ENCODE measurements at places on chromosomes 1 and 21.
A peak's percentile ranks its signal among the peaks of the same experiment; 100 is the strongest.

DNA sequence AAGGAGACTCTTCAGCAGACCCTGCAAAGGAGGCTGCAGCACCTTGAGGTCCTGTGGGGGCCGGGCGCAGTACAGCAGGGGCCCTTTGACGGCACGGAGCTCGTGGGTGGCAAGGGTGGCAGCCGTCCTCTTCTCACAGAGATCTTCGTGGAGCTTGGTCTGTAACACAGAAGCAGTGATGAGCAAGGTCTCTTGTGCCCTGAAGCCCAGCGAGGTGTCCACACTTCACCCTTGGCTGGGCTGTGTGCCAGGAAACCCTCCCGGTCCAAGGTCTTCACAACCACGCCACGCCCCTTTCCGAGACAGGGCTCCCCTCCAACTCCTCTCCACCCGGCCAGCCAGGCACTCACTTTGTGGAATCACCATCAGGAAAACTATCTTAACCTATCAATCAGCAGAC lies 11.3 kb downstream of the LRRC47 start:
- DNase-seq = no peak

- no peak for DNase-seq
Measured at GRCh38 chr1:6531996-6532395, 22.3 kb downstream of the NOL9 start.

DNA sequence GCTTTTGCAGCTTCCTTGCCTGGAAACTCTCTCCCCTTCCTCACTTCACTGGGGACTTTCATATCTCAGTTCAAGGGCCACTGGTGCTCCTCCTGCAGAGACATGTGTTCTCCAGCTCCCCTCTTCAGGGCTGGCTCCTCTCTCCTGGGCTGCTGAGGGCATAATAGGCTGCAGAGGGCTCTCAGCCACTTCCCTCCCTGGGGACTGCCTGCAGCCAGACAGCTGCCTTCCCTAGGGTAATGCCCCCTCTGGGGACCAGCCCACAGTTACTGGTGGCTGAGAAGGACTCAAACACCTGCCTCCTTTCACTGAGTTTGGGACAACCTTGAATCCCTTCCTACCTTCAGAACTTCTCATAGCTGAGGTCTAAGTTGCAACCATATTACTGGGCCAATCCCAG lies 104.8 kb upstream of the POU3F1 start:
- DNase-seq = peak; percentile 72

GRCh38 chr1:67846538-67846937 lies 13.3 kb upstream of the GNG12 start:
- no peak for DNase-seq

DNA sequence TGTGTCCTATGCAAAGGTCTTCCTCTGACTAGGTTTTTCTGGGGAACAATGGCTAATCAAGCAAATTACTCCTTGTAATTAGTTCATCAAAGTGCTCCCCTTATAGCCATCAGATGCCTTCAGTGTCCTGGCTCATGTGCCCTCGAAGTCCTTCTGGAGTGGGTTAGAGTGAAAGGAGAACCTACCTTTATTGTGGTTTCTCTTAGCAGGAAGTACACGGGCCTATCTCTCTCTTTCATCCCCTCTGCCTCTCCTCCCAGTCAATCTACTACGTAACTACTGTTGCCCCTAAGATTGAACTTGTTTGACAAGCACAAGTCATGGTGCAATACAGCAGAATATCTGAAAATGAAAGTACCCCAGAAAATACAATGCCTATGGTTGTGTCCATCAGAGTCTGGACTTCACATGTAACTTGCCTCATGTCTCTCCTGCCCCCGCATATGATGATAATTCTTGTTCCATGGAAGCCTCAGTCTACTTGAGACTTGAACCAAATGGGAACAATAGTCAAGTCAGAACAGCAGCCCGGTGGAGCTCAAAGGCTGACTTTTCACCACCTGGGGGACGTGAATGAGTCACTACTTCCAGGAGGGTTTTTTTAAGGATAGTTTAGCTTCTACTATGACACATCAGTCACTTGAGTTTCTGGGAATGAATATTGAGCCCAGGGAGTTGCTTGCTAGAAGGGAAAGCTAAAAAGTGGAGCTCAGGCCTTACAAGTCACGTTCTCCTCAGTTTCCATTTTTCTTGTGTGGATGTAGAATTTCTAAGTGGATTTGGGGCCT lies 243.6 kb downstream of the TNR start:
- DNase-seq = no peak

DNA sequence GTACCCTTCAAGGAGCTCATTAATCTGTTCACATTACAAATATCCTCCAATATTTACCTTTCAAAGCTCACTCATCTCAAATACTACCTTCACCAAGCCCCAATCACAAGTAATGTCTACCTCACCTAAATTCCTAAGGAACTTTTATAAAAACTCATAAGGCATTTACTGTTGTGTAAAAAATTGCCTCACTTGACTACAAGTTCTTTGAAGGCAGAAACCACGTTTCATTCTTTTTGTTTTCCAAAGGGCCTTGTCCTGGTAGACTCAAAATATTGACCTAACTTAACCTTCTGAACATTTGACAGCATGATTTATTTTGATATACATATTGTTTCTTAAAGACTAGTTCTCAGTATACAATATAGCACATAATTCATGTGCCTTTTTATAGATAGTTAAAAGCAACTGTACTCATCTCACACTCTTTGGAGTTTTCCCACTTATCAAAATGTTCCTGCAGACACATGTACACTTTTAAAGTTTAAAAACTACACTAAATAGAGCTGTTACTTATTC lies 2.5 kb downstream of the USP33 start:
- no peak for DNase-seq

- no peak for DNase-seq
Measured at GRCh38 chr1:218380125-218380977, 35.2 kb downstream of the TGFB2 start.

DNA sequence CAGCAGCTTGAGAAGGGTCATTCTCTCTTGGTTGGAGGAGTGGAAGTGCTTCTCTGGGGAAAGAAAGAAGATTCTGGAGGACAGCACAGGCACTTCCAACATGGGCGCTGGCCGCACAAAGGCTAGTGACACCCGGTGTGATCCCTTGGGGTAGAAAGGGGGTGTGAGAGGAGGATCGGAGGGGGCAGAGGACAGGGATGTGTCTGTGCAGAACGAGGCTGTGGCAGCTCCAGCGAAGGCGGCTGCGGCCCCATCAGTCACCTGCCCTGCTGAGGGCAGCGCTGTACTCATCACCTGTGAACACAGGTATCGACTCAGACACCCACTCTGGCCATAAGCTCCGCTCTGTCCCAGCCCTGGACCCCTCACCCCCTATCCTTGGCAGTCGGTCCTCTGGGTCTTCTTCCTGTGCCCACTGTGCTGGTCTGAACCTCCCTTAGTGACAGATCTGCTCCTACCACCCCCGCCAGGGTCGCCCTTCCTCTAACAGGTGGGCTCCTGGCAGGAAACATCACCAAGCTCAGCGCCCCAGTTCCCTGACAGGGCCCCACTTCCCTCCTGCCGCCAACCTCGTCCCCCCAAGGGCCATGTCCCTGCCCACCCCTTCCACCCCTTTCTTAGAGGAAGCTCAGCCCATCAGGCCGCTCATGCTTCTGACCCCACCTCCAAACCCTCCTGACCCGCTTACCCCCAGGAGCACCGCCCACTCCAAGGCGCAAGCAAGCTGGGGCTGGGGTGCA lies 20.1 kb downstream of the TP73 start:
- DNase-seq = no peak

GRCh38 chr1:8363186-8363766 lies 45.4 kb downstream of the SLC45A1 start:
- DNase-seq = no peak

GRCh38 chr1:56024155-56024554 lies 555.2 kb downstream of the PLPP3 start:
- no peak for DNase-seq

GRCh38 chr21:33897739-33898138 lies 17.9 kb downstream of the ATP5PO start:
- no peak for DNase-seq

- DNase-seq = no peak
Measured at GRCh38 chr1:243849421-243850201, 432 bp downstream of the AKT3 start.

DNA sequence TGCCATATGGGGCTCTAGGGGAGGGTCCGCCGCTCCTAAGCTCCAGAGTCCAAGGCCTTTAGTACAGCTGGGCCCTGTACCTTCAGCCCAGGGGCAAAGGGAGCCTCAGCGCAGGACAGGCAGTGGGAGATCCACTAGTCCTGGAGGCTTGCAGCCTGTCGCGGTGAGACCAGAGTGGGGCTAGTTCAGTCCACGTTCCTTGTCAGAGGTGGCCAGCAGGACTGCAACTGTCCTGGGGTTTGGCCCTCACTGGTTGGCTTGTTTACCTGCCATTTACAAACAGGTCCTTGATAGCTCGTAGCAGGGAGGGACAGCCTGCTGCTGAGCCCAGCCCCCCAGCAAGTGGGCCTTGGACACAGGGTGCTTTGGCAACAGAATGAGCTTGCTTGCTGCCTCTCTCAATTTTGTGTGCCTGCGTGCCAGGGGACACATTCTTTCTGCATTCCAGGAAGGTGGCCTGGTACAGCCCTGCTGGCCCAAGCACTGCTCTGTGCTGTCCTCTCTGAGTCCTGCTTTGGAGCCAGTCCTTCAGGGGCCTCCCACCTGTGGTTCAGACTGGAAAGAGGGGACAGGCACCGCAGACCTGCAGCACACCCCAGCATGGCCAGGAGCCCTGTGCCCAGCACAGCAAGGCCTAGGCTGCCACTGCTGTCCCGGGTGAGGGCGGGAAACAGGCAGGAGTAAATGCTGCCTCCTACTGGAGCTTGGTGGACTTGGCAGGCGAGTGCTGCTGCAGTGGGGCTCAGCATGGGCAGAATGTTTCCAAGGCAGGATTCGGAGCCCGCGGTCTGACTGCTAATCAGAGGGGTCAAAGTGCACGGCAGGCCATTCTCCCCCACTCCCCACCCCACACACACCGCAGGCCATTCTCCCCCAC lies 15.2 kb downstream of the H6PD start:
- DNase-seq = no peak

DNA sequence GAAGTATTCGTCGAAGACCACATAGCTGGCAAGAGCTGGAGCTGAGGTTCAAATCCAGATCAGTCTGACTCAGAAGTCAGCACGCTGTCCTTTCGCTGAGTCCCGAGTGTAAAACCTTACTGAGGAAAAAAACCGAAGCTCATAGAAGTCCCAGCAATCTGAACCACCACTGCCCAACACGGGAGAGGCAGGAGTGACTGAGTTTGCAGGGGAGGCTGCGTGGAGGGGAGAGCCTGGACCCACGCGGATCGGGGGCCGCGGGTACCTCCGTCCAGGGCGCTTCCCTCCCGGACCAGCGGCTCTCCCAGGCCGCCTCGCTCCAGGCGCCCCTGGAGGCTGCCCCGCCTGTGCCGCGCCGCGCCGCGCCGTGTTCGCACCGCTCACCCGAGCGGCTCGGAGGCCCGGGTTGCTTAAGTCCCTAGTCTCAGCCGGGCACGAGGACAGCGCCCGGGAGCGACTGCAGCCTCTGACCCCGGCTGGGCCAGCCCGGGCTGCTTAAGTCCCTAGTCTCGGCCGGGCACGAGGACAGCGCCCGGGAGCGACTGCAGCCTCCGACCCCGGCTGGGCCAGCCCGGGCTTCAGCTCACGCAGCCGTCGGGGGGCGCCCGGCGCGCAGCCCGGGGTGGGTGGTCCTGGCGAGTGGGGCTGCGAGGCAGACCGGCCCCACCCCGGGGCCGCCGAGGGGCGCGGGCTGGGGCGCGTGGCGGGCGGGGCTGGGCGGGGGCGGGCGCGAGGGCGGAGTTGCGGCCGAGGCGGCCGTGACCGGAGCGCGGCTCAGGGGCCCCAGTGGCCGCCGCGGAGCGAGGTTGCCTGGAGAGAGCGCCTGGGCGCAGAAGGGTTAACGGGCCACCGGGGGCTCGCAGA lies at the start of gene ADAMTSL4:
Gene ADAMTSL4 (plus strand): TSS at position 777 of the 864 bp plus-strand sequence. CDS start 2,881 bp downstream, outside the sequence.
- DNase-seq = no peak

DNA sequence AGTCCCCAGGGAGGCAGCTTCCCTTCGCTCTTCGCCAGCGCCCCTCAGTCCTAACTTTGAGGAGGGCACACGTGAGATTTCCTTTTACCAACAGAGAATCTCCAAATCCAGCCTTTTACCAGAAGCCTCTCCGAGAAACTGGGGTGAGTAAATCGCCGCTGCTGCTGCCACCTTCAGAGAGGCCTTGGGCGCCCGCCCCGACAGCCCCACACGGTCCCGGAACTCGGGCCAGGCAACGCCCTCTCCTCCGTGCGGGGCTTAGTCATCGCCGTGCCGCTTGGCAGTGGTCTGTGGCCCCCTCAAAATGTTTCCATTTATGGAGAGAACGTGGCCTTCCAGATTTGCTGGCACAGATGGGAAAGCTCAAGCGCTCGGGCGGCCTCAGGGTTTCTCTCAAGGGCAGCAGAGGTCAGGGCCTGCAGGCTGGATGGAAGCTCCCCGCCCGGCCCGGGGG lies 41.4 kb upstream of the COL6A2 start:
- DNase-seq = no peak

DNA sequence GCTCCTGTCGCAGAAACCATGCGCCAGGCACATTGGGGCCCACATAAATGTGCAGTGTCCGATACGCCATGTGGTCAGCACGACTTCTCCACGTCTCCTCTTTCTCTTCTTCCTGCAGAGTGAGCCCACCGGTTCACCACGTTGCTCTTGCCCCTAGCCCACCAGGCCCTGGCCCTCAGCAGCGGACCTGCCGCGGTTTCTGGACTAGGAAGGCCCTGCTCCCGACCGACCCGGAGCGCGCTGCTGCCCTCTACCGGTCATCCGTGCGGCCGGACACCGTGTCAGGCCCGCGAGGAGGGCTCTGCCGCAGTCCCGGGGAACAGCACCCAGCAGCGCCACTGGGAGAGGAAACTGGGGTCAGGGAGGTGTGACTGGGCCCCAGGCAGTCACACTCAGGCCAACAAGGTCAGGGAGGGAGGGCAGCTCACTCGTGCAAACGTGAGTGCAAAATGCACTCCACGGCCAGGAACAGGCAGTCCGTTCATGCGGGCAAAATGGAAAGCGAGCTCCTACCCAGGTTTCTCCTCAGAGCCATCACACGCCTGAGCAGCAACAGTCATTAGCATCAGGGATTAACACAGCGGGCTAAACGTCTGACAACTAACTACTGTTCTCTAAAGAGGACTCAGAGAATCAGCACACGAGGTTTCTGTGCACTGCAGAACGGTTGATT lies 13.7 kb downstream of the TLR5 start:
- no peak for DNase-seq

GRCh38 chr1:15029786-15030185 lies 123.8 kb upstream of the TMEM51 start:
- DNase-seq = no peak

DNA sequence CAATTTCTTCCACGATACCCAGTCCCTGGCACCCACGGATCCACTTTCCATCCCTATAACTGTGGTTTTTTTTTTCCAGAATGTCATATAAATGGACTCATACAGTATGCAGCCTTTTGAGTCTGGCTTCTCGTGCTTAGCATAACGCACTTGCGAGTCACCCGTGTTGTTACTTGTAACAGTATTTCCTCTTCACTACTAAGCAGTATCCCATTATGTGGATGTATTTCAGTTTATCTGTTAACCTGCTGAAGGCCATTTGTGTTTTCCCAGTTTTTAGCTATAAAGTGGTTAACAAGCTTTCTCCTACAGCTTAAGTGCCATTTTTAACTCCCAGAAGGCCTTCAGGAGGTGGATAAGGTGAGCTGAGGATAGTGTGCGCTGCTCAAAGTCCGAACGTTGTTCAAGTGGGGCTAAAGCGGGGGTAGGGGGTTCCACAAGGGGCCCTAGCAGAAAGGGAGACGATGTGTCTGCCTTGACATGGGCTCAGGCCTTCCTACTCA lies 829 bp downstream of the ADAR start:
- DNase-seq = no peak
